ENCODE measurements at places on chromosomes 11 and 22. TPM values are rescaled to one million over a fixed set of nuclear protein-coding genes. Genes with fewer than 3 reads are reported as not detected.
A peak's percentile ranks its signal among the peaks of the same experiment; 100 is the strongest.

The VSIG2 gene
- total RNA-seq: 6.3 TPM

GRCh38 chr11:827146-827896, 398 bp upstream of the CRACR2B start:
- peaks cover 30% of the 10 kb centered on the region for H3K36me3 ChIP-seq
- peak overlapping the region; percentile 61 for H3K4me3 ChIP-seq
- H3K27ac ChIP-seq: peak overlapping the region; percentile 75
- H3K27me3 ChIP-seq: no peaks in the 10 kb centered on the region
- no peaks in the 10 kb centered on the region for H3K4me1 ChIP-seq
- no peak for DNase-seq

- H3K4me3 ChIP-seq: no peak overlapping the region
- no peak for DNase-seq
- H3K27me3 ChIP-seq: no peaks in the 10 kb centered on the region
Measured at GRCh38 chr11:35540526-35540925, 15.1 kb upstream of the PAMR1 start.

GRCh38 chr11:133388975-133389568, 143.2 kb downstream of the OPCML start:
- H3K27ac ChIP-seq: no peak overlapping the region
- H3K4me1 ChIP-seq: no peaks in the 10 kb centered on the region
- H3K36me3 ChIP-seq: no peaks in the 10 kb centered on the region

DNA sequence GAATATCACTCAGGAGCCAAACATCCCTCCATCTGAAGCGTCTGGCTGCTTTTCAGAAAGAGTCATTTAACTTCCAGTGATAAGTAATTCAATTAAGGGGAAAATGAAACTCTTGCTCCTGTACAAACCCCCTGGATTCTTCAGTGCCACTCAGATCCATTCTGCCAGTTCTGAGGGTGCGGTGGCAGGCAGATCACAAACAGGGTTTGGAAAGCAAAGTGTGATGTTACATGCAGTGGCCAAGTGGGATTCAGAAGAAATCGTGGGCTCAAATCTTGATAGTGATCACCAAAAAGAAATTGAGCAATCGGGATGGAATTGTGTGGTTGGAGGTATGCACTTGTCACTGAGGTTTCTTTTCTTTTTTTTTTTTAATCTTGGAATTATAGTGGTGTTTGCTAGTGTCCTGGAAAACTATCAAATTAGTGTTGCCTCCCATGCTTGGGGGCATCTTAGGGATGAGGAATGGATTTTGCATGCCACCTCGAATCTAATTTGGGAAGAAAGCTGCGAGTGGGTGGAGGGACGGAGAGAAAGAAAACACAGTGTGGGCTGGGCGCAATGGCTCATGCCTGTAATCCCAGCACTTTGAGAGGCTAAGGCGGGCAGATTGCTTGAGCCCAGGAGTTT, 22.5 kb upstream of the RTL6 start:
- no peaks in the 10 kb centered on the region for H3K36me3 ChIP-seq
- peak overlapping the region; percentile 94 for H3K27ac ChIP-seq
- no peak overlapping the region for H3K4me3 ChIP-seq
- no peaks in the 10 kb centered on the region for H3K27me3 ChIP-seq
- no peaks in the 10 kb centered on the region for H3K4me1 ChIP-seq

DNA sequence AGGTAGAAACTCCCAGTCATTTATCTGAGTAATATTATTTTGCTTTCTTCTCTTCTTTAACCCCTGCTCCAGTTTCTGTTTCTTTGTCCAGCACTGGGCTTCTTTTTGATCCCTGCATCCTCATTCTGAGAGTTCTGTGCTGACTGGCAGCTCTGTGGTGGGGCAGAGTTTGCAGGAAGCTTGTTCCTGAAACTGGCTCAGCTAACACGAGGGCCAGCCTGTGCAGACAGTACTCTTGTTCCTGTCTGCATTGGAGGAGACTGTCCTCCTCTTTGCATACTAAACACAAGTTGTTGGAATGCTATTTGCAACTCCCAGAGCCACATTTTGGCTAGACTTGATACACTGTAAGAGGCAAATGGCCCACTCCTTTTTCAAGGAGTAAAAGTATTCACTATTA, 93.1 kb upstream of the HORMAD2 start:
- no peak overlapping the region for H3K4me3 ChIP-seq
- DNase-seq: no peak
- H3K27me3 ChIP-seq: no peaks in the 10 kb centered on the region
- H3K4me1 ChIP-seq: no peaks in the 10 kb centered on the region
- no peak overlapping the region for H3K27ac ChIP-seq
- no peaks in the 10 kb centered on the region for H3K36me3 ChIP-seq

- H3K4me1 ChIP-seq: no peaks in the 10 kb centered on the region
- no peaks in the 10 kb centered on the region for H3K27me3 ChIP-seq
- no peak overlapping the region for H3K27ac ChIP-seq
- peaks cover 62% of the 10 kb centered on the region for H3K36me3 ChIP-seq
Measured at GRCh38 chr22:24063361-24063760, 52.3 kb downstream of the CABIN1 start.

GRCh38 chr22:23831261-23831660, 7.5 kb downstream of the DERL3 start:
- peaks cover 91% of the 10 kb centered on the region for H3K4me1 ChIP-seq
- no peak for DNase-seq
- H3K36me3 ChIP-seq: peaks cover 33% of the 10 kb centered on the region
- no peaks in the 10 kb centered on the region for H3K27me3 ChIP-seq

GRCh38 chr11:48019217-48019584, 38.8 kb downstream of the PTPRJ start:
- no peaks in the 10 kb centered on the region for H3K36me3 ChIP-seq
- DNase-seq: no peak
- H3K27me3 ChIP-seq: no peaks in the 10 kb centered on the region
- H3K27ac ChIP-seq: no peak overlapping the region

- H3K27ac ChIP-seq: peak overlapping the region; percentile 92
- H3K27me3 ChIP-seq: no peaks in the 10 kb centered on the region
- peaks cover 15% of the 10 kb centered on the region for H3K36me3 ChIP-seq
Measured at GRCh38 chr11:83070044-83070701, 1.5 kb downstream of the RAB30 start.

Measured in right atrium auricular region (tissue), 2 donors.